Fibroblast of the conjunctiva (primary cell): ENCODE measurements at places on chromosomes 7 and 10.

DNA sequence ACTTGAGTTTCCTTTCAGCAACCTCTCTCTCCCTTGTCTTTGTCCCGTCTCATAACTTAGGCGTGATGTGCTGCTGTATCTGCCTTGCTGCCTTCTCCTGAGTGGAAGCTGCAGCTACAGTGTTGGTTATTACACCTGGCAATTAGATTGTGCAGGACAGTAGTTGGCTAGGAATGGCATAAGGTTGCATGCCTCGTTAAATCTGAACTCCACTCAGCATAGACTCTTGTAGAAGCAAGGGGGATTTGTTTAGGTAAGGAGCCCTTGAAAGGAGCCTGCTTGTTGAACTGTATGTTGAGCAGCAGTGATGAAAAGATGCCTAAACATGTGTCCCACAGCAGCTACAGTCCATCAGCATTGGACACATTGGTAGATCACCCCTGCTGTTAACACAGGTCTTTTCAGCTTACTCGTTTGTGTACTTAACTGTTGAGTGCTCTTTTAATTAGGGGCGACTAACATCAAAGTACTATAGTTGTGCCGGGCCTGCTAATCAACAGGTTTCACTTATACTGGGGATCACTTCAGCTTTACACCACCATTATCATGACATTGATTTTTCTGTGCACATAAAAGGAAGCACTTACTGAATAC, 225.0 kb downstream of the AUTS2 start:
- DNase-seq, result no peak

DNA sequence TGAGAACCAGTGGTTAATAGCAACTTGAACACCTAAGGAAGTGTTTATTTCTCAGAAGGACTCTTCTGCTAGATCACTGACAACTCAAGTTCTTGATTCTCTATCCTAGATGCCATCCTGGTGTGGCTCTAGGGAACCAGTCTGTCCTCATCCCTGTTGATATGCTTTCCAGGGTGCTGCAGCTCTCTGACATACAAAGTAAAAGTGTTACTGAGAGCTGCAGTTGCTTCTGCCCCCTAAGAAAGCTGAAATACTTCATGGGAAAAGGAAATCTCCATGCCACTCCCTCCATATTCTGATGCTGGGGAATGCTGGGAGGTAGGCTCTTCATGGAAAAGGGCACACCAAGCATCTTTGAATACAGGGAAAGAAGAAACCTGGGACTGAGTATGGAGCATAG, 168.1 kb downstream of the KLF6 start:
- no peak for DNase-seq

DNA sequence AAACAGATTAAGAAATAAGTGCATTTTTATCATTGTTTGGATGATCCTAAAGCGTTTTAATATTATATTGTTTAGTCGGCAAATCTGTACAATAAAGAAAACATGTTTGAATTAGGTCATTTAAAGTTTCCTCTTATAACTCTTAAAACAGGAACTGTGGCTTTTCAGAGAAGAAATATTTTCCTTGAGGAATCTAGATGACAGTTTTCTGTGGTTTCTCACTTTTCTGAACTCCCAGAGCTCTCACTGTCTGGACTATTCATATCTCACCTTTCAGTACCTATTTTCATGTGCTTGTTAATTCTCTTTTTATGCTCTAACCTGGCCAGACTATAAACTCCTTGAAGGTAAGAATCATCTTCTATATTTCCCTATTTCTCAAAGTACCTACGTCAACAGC, 135.1 kb downstream of the CHN2 start:
- no peak for DNase-seq

GRCh38 chr10:8070440-8070839, 16.0 kb downstream of the GATA3 start:
- no peak for DNase-seq

DNA sequence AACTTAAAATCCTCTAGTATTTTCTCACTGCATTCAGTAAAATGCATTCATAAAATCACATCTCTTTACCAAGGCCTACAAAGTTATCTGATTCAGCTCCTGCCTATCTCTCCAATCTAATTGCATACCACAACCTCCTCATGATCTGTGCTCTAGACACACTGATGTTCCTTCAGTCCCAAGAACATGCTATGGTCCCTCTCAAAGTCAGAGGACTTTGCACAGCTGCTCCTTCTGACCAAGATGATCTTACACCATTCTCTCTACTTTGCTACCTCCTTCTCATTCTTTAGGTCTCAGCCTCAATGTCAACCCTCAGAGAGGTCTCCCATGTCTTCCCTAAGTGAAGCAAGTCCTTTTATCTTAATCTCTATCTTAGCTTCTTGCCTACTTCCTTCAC, 45.5 kb downstream of the CAV1 start:
- no peak for DNase-seq

DNA sequence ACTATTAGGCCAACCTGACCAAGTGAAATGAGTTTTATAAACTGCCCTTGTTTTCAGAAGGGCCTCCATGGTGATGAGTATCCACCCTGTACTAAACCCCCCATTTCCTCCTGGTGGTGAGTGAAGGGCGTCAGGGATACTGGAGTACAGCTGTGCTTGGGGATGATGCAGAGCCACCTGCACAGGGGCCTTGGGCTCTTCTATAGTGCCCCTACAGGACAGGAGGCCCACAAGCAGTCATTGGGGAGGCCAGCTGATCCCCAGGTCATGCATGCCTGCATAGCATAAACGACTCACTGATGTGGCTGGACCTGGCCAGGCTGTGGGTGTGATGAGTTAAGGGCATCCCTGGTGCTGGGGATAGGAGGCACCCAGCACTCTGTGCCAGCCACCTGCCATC, 114.1 kb upstream of the CELF2 start:
- DNase-seq, result no peak

- DNase-seq, result no peak
Measured at GRCh38 chr7:85573844-85574243, 387.0 kb upstream of the SEMA3D start.

GRCh38 chr10:97764519-97764931, 7.3 kb downstream of the SFRP5 start:
- no peak for DNase-seq

GRCh38 chr7:105815576-105815975, 60.8 kb downstream of the ATXN7L1 start:
- no peak for DNase-seq

DNA sequence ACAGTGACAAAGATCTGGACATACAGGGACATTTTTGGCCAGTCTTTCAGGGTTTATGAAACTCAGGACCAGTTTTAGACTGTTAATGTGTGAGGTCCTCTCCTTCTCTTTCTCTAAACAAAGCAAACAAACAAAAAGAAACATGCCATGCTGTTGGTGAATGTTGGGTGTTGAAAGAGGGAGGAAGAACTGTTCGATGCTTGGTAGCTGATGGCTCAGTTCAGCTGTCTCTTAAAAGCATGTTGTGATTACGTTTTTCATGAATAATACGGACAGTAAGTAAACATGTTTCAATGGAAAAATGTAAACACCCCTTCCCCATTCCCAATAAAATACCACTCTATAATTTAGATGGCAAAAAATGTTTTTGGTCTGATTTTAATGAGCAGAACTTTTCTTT, 219.1 kb downstream of the SEC23IP start:
- no peak for DNase-seq

- DNase-seq, result no peak
Measured at GRCh38 chr7:139095194-139095659, 14.3 kb downstream of the ZC3HAV1 start.

DNA sequence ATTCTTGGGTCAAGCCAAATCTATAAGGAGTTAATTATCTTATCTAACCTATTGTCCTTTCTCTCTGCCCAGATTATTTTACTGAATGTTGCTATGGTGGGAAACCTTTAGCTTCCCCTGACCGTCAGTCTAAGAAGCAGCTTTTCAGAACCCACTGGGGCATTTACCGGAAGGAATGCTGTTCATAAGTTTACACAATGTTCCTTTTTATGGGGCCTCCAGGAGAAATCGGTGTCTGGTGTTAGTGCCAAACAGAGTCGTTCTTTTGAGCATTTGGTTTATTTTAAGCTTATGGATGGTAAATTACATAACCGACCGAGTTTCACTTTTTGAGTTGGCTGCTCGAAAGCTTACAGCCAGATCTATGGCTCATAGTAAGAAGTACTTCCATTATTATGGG, 111.9 kb downstream of the CACNB2 start:
- DNase-seq, result no peak

GRCh38 chr7:5484921-5485320, 61.3 kb upstream of the TNRC18 start:
- no peak for DNase-seq

DNA sequence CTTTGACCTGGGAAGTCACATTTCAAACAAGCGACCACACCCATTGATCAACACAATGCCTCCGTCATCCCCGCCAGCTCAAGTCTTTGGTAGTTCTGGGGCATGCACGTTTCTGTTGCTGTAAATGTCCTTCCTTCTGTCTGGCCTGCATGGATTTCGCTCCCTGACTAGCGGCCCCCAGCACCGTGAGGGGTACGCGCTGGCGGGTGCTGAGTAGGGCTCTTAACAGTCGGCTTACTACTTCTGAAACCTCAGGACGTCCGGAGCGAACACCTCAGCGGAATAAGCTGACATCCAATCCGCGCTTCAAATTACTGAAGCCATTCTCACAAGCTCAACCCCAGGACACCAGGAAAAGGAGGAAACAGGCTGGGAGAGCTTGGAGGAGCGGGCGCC, 505 bp downstream of the NUDCD3 start:
- no peak for DNase-seq

GRCh38 chr7:143286522-143286890, 1.6 kb upstream of the CASP2 start:
- DNase-seq, result no peak

DNA sequence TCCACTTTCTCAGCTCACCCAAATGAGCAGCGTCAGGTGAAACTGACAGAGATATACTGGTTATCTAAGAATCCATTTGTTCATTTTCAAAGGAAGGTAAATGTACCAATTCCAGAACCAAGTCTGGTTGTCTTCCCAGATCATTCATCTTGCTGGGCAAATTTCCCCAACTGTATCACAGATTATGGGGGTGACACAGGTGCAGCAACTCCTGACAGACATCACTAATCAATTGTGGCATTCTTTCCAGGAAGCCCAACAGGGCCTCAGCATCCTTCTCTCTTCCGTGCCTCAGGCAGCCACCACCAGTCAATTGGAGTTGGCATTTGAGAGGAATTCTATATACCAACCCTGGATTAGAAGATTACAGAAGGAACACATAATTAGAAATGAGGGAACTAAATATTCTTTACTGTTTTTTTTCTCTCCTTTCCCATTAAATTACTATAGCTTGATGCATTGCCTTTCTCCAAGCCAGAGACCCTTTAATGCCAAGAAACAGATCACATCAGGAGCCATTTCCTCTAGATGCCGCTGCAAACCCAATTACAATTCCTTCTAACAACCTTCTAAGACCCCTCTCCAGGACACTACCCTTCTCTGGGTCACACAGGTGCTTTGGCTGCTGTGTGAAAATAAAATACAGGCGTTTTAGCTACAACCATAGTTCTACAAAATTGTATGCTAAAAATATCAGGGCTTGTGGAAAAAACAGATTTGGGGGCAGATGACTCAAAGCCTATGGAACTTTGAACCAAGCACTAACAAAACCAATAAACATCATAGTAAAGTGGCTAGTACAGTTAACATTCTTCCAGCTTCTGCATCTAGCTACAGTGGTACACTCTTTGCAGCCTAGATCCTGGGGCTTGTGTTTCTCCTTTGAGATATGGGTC, 291.6 kb downstream of the RNLS start:
- no peak for DNase-seq

DNA sequence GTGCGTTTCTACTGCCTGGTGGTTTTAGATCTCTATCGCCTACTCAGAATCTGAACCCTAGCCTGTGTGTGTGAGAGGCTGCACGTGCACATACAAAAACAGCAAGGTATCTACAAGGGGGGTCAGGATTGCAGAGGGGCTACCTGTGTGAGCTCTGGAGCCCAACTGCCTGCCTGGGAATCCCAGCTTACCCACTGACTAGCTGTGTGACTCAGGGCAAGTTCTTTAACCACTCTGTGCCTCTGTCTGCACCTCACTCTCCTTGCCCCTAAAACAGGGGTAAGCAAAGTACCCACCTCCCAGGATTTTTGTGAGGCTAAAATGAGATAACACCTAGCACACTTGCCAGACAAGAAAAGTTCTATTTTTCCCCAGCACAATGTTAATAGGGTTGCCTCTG, 32.5 kb downstream of the DLG5 start:
- DNase-seq, result no peak

- no peak for DNase-seq
Measured at GRCh38 chr7:45163692-45164052, 6.1 kb downstream of the RAMP3 start.

GRCh38 chr10:121326905-121327304, 271.3 kb downstream of the FGFR2 start:
- no peak for DNase-seq

GRCh38 chr7:30430777-30431176, 47.8 kb downstream of the NOD1 start:
- DNase-seq, result no peak

DNA sequence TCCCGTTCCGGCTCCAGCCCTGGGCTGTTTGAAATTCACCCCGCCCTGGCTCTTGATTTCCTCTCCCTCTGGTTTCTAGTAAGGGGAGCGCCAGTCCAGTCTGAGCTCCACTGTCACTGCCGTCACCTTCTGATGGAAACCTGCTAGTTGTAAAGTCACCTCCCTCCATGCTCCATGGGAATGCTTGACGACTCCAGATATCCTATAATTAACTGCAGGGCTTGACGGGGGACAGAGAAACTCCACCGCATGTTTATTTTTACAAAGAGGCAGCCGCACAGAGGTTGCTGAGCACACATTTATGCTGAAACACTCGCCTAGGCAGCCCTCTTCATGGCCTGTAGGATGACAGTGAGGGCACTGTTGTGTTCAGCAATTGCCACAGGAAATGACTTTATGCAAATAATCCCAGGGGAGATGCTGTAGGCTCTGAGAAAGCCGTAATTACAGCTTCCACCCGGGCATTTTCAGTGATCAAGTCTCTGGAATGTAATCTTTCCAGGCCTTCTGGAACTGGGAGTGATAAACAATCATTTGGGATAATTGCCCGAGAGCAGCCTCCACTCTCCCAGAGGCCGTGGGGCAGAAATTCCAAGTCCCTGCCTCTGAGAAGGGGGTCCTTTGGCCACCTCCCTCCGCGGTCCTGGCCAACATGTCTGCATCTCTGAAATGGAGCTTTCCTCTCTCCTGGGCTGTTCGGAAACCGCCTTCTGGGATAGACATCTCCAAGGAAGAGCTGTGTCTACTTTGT, 300.5 kb downstream of the KLF6 start:
- DNase-seq, result no peak

- DNase-seq, result no peak
Measured at GRCh38 chr7:134874407-134874806, 95.0 kb downstream of the CALD1 start.
